AML-193 (cell line): ENCODE measurements at places on chromosomes 1 and 21.

DNA sequence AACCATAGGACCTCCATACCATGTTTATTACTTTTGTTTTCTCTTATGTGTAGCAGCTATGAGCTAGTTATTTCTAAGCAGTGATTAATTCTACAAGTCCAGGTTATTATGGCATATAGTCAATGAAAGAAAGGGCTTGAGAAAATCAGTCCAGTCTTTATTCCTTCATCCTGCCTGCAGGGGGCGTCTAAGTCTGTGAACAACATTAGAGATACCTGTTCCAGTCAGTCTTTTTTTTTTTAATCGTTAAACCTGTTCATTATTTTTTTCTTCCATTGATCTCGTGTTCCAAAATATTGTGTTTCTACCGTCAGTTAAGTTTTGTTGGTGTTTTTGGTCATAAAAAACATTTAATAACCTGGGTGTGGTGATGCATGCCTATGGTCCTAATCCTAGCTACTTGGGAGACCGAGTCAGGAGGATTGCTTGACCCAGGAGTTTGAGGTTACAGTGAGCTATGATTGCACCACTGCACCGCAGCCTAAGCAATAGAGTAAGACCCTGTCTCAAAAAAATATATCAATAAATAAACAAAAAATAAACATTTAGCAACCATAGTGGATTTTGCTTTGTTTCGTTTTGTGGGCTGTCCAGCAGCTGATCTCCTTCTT lies 29.4 kb upstream of the CD2 start:
- DNase-seq = peak; percentile 51

DNA sequence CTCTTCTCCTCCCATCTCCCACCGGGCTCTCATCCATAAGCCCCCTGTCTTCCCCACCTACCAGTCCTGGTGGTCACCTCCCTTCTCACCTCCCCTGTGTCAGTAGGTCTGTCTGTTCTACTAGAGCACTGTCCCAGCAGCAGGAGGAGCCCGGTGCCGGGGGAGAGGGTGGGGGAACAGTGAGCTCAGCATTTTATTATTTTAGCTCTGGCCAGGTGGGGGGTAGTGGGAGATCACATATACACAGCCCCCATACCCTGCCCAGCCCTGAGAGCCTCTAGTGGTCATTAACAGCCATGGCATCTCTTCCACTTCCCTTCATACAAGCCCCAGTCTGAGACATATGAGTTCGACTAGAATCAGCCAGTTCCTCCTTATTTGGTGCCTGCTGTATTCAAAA lies at the start of gene TMOD4:
Gene TMOD4, minus strand, starts transcription at position 119 of the 400 bp plus-strand sequence. CDS start 1,106 bp downstream, outside the sequence.
- peak; percentile 41 for DNase-seq

DNA sequence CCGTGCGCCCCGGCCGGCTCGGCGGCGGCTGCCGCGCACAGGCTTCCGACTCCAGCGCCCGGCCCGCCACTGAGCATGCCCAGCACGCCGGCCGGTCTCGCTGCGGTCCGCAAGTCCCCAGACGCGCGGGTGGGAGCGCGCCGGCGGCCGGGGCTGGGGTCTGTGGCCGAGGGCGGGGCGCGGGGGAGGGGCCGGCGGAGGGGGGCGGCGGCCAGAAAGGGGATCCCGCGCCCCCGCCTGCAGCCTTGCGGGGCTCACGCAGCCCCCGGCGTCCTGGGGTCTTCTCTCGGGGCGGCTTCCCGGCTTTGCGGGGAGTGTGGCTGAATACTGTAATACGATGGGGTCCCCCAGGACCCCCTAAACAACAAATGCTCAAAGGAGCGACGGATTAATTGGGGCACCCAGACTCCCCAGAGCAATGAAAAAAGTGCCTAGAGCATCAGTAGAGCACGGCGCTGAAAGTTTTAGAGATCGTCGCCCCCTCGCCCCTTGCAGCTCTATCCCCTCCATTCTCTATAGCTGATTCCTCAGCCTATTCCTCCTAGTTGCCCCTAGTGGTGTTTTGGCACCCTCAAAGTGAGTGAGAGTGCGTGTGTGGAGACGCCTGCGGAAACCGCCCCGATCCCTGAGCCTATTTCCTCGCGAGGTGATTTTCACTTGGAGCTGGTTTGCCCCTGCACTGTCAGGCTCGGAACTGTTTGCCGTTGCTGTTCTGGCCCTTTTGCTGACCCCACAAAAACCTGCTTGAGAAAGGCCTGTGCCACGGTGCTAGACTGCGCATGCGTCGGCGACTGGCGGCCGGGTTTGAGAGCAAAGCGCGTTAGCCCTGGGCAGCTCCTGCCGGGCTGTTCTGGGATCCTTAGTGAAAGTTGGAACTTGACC lies at the start of gene VAV3:
Gene VAV3, minus strand, starts transcription at position 71 of the 882 bp plus-strand sequence. CDS start 311 bp downstream, outside the sequence.
- DNase-seq = peak; percentile 73

DNA sequence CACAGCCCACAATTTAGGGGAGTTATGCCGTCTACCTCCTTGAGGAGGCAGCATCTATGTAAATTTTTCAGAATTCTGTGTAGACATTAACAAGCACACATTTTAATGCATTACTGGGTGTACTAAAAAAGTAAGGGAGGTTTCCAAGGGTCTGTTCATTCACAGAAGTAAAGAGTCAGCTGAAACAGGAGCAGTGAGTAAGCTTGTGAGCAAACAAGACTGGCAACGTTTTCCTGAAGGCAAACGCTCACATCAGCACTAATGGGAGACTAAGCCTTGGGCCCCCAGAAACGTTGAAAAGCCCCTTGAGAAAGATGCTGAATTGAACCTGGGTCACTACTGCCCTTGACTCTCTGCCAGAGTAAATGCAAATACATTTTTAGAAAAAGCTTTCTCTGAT lies 25.7 kb downstream of the RPRD2 start:
- DNase-seq = no peak

GRCh38 chr1:14653461-14653960 lies 55.0 kb downstream of the KAZN start:
- DNase-seq = no peak

DNA sequence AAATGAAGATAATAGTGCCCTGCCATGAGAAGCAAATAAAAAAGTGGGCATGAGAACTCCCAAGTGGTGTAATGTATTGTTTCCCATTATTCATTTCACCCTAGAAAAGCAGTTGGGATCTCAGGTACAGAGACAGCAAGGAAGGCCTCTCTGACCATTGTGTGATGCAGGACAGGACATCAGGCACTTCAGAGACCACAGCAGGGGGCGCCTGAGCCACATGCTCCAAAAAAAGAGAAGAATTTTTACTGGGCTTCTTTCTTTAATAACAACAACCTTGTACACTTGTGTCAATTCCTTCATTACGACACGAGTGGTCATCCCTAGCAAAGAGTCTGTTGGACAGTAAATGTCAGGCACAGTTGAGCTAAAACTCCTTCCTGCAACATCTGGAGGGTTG lies 533.3 kb downstream of the OMA1 start:
- peak; percentile 30 for DNase-seq

DNA sequence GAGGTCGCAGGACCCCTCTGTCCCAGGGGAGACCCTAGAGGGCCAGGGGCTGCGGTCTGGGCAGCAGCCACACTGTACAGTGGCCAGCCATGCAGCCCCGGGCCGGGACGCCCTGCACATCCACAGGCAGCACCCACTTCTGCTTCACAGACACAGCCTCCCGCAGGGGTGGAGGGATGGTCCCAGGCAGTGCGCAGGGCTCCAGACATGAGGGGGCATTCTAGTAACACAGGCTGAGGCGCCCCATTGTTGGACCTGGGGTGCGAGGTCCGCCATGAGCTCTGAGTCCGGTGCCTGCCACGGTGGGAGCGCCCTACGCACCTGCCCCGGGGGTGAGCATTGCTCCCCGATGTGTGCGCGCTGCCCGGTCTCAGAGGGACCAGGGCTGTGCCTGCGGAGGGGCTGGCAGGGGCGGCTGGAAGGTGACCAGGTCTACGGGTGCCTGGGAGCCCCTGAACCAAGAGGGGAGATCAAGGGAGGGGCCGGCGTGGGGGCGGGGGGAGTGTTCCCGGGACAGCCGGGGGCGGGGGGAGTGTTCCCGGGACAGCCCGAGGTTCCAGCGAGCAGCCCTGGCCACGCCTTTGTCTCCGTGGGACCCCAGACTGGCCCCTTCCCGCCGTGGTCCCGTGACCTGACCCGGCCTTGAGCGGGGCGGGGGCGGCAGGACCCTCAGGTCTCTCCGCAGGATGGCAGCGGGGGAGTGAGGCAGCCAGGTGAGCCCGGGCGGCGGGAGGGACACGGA lies 4.5 kb downstream of the MMEL1 start:
- no peak for DNase-seq

DNA sequence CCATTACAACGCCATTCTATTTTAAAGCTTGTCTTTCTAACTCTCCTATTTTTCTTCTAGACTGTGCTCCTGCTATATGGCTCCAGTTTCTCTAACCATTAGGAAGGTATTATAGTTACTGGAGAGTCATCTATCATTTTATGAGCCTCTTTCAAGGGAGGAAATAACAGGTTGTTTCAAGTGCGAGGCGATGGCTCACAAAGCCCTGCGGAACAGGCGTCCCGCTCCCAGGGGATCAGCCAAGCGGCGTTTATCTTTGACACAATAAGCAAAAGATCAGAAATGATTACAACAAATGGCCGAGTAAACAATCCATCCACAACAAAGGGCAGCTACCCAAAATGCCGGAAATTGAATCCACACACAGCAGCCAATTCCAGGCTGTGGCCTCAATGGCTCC lies 249.5 kb upstream of the POU3F1 start:
- no peak for DNase-seq

GRCh38 chr1:243850202-243850451 lies at the start of gene AKT3:
Gene AKT3, minus strand, starts transcription at chr1:243850243. Its CDS starts 7,073 bp downstream, at chr1:243843170.
- DNase-seq = peak; percentile 64

- DNase-seq = no peak
Observed at GRCh38 chr1:154329551-154330131, 4.3 kb downstream of the ATP8B2 start.

DNA sequence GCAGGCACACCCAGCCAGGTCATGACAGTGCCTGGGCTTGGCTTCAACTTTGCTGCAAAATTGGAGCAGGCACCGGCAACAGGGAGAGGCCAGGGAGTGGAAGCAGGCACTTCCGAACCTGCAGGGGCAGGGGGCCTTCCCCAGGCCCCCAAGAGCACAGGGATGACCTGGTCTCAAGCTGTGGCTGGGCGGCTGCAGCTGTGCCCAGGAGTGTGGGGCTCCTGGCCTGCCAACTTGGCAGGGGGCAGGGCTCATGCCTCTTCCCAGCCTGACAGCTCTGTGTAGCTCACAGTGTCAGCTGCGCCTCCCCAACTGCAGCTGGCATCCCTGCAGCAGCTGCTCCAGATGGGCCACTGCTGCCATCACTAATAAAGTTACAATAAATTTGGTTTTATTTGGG lies 51.5 kb upstream of the SCYL3 start:
- no peak for DNase-seq

GRCh38 chr1:14987829-14988603 lies 165.5 kb upstream of the TMEM51 start:
- no peak for DNase-seq

- DNase-seq = no peak
Observed at GRCh38 chr1:34625521-34626015, 129.3 kb upstream of the GJB5 start.

DNA sequence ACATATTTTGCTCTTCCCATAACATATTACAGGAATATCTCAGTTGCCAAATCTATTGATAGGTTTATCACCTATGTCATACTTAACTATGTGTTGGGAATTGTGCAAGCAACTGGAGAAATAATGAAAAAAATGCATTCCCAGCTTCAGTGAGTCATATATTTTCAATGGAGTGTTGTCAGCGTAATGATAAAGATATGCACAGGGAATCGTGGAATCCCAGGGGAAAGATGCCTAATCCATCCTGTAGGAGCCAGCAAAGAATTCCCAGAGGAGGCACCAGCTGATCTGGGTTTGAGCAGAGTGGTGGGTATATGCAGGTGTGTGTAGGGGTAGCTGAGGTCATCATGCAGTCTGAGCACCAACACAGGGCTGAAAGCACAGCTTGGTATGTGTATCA lies 213.3 kb upstream of the DAB1 start:
- no peak for DNase-seq

DNA sequence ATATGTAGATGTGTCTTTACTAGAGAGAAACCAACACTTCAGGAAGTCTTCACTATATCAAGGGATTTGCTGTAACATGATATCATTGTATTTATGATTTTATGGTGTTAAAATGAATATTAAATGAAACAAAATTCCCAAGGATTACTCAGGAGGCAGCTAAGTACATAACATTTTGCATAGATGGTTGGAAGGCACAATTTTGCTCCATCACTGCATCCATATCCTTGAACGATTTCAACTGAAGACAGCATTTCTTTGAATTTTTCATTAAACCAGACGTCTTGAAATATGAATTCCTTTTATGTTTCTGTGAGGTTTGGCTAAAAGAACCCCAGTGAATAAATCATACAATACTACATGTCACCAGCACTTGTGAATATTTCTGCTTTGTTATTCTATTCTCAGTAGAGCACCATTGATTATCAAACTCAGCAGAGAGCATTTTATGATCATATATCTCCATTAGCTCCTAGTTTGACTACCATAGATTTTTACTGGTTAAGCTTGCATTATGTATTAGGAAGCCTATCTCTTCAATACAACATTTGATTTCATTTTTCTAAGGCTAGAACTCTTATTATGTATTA lies 37.3 kb downstream of the SPATA17 start:
- no peak for DNase-seq

GRCh38 chr1:53272349-53272748 lies 34.0 kb upstream of the MAGOH start:
- DNase-seq = no peak

DNA sequence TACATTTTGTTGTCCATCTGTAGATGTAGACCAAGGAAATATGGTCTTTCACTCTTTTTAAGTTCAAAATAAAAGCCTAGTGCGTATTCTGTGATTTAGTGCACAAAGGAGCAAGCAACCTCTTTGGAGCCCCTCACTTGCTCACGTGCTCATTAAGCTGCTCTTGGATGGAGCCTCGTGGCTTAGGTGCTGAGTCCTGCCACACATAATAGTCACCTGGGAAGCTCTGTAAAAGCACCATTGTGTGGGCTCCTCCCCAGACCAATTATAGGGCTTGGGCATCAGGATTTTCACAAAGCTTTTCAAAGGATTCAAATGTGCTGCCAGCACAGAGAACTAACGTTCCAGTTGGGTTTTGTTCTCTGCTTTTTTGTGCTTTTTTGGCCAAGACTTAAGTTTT lies 85.0 kb downstream of the PCP4 start:
- DNase-seq = no peak

DNA sequence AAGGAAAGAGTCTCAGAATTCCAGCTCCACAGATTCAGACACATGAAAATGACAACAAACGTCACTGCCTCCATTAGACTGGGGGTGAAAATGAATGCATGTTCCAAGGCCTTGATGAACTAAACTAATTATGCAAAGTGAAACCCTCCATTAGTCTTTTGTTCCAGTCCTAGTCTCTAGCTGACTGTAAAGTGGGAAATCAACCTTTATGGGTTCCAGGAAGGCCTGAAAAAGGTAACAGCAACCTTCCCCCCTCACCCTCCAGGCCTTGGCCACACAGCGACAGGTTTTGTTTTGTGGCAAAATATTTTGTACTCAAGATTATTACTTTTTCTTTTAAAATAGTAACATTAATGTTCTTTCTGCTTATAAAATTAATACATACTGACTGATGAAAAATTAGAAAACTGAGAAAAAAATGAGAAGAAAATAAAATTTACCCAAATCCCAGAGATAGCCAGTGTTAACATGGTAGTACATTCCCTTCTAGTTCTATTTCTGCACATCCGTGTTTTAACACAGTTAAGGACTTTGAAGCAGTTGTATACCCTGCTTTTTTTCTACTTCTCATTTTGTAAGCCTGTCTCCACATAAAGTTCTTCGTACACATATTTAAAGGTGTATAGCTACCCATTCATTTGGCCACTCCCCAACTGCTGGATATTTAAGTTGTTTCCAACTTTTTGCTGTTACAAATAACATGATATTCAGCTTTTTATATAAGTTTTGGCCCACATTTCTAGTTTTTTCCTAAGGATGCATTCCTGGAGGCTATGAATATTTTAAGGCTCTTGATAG lies 60.9 kb downstream of the CD2 start:
- DNase-seq = no peak
